Epithelial cell of prostate (primary cell): ENCODE measurements at places on chromosomes 4 and X.

DNA sequence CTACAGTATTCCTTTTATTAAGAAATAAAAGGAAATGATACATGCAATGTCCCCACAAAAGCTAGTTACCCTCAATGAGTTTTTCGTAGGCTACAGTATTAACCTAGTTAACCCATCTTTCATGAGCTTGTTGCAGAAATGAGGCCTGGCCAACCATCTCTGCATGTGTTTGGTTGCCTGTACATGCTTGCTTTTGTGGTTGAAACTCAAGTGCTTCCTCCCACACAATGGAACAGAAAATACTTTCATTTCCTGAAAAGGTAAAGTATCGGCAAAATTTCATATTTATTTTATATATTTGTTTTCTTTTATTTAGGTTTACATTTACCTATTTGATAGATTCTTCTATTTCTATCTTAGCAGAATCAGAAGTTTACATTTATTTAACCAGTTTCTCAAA is 214.6 kb upstream of the FAM241A start:
- DNase-seq: no peak

- no peak for DNase-seq
Measured at GRCh38 chr4:128354205-128354821, 66.7 kb upstream of the PGRMC2 start.

- no peak for DNase-seq
Measured at GRCh38 chrX:140342410-140342809, 162.5 kb downstream of the SOX3 start.

DNA sequence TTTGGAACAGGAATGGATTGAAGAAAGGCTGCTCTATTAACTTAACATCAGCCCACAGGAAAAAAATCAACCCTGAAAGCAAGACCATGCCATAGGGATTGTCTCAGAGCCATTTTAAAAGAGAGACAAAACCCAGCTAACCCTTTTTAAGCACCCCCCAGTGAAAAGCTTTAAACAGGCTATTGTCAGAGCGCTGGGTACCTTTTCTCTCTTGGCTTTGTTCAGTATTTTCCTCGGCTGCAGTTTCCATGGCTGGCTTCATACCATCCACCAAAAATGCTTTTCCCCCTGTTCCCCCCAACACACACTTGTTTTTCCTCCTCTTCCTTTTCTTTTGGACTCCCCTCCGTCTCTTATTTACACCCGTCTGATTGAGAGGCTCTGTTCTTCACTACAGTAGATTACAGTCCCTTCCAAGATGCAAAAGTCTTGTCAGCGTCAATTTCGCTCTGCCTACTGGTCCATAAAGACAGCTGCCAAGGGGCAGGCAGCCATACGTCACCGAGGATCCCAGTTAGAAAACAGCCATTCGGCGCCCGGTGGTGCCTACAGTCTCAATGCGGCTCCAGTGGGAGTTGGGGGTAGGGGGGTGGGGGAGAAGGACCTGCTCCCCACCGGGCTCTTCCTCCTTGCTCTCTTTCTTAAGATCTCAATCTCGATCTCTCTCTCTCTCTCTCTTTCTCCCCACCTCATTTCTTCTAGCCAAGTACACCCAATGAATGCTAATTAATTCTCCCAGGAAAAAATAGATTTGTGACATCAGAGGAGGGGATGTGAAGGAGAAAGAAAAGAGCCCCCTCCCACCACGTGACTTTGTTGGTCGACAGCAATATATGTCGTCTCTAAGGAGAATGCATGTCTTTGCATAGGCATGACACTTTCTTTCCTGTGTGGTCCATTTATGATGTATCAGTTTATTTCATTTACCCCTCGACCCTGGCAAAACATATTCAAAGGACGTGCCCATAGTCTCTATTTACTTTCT is at the start of gene GPM6B:
Gene GPM6B (minus strand): TSS at position 451 of the 985 bp plus-strand sequence. CDS start 189 bp downstream, at position 262.
- DNase-seq: no peak

GRCh38 chr4:161680146-161680545 is 483.7 kb downstream of the FSTL5 start:
- DNase-seq: no peak

- DNase-seq: no peak
Measured at GRCh38 chrX:155435744-155436112, 22.7 kb downstream of the F8A3 start.

DNA sequence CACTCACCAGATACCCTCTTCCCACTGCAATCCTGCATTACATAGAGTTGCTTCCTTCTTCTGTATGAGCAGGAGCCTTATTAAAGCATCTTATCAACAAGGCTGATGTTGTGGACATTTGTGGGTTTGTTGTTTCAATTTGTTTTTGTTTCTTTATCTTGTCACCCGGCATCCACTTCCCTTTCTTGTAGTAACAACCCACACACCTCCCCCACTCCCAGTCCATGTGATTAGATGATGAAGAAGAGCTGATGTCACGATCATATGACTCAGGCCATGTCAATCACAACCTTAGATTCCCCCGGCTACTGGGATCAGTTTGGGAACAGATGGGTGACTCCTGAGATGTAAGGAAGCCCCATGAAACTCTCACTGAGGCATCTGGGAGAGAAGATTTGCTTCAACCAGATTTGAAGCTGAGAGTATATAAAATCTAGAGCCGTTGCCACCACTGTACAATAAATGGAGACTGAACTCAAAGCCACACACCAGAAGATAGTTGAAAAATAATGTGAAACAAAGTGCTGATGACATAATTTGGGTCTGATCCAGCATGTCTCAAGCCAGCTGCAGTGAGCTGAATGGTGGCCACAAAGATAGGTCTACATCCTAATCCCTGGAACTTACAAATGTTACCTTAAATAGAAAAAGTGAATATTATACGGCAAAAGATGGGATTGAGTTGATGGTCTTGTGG is 34.1 kb upstream of the SRD5A3 start:
- no peak for DNase-seq

DNA sequence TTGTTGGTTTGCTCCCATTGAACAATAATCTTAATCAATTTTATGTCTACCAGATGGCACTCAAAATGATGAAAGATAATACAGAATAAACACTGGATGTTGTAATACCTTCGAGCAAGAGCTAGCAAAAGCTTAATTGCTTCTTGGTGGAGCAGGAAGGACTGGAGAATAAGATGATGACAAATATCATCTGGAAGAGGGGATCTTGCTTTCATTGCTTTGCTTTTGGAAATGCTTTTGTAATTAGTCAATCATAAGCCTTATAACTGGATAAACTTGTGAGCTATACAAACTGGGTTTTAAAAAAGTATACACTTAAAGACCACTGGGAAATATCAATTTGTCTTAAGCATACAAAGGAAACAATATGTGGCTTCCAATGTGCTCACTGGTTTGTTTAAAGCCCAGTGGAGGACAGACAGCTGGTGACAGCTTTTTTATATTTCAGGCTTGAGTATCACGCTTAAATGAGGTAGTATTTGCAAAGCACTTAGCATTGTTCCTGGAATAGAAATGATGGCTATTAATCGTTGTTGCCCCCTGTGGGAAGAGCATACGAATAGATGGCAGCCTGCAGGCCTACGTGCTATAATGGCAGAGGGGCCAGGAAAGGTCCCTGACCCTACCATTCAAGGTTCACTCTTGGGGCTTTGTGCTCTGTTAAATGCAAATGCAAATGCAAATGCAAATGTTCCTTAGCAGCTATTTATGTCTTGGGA is 61.2 kb downstream of the TMEM150C start:
- DNase-seq: no peak

DNA sequence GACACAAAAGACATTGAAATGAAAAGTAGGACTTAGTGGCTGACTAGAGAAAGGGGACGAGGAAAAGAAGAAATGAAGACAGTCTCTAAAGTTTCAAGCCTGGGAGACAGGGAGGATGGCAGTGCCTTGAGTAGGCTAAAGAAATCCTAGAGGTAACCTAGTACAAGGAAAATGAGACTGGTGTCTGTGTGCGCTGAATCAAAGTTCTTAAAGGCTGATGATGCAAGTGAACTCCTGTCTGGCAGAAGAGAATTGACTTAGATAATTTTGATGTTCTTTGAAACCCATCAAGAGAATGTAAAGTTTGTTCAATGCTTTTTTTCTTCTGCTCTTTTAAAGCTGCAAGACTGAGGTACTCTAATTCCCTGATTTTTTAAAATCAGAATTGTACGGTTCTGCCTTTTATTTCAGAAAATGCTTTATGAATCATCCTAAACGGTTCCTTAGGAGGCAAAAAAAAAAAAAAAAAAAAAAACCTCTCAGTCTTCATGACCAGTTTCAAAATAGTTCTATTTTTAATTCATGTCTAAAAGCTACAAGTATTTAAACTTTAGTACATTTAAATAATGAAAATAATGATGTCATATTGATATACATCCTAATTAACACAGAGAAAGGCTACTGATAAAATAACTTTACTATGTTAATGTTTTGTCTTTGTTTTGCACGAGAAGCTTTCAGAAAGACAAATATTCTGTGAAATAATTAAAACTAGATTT is 189.8 kb downstream of the PPP3CA start:
- DNase-seq: no peak

DNA sequence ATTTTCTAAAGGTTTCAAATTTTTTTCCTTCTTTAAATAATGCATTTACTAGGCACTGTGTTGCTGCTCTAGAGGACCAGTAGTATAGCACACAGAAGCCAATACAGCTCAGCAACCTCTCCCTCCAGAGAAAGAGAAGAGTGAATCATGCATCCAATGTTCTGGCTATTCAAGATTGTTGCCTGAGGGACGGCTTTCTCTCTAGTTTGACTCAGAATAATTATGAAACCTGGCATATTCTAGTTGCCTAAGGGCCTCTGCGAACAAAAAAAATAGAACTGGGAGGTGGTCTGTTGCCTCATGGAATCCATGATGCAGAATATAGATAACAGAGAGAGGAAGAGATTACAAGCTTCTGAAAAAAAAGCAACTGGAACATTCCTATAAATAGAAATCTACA is 1233.3 kb upstream of the PABPC4L start:
- DNase-seq: no peak

DNA sequence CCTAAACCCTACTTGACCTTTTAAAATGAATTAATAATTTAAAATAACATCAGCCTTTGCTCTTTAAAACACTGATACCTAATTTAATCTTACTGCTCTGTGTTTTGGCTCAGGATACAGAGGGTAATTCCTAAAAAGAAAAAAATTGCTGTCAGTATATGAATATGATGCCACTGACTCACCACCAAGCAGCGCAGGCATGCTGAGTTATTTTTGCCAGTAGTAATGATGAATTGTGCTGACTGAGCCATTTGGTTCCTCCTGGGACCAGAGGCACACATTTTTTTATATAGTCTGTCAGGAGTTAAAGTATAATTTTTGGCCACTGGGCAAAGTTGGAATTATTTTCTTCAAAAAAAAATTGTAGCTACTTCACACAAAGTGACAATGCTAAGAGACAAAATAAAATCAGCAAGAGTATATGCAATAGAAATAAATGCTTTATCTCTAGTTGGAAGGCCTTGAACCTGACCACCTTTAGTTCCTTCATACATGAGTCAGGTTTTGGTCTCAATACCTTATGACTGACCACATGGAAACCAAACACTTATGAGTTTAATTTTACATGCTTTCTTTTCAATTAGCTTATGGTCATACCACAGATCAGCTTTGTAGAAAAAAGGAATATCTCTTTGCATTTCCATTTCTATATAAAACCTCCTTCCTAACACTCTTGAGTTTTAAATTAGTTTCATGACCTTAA is 115.1 kb downstream of the PPP3CA start:
- peak; percentile 31 for DNase-seq

GRCh38 chrX:54492340-54492739 is 3.7 kb downstream of the FGD1 start:
- DNase-seq: no peak

DNA sequence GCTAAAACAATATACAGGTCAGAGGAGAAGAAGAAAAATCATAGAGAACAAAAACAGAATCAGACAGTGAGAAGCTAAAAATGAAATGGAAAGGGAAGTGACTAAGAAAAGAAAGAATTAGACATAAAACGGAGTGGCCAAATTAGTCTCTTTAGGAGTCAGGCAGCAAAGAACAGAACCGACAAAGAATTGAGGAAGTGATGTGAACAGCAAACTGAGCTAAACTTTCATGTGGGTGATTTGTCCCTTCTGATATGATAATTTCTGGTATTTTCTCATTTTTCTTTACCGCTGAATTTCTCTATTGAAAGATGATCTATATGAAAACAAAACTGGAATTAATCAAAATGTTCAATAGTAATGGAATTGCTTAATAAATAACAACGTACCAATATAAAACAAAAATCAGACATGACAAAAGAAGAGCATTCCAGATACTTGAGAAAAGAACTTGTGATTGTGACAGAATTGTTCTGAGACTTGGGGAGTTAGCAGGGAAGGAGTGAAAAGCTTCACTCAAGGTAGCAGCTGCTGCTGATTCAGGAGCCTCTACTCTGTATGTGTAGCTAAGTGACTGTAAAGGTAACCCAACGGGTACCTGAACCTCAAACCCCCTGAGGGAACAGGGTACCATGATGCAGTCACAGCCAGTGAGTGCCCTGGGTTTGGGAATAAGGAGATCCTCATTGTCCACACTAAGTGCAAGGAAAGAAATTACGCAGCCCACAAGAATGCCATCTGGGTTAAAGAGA is 8.8 kb downstream of the TAPT1 start:
- no peak for DNase-seq

DNA sequence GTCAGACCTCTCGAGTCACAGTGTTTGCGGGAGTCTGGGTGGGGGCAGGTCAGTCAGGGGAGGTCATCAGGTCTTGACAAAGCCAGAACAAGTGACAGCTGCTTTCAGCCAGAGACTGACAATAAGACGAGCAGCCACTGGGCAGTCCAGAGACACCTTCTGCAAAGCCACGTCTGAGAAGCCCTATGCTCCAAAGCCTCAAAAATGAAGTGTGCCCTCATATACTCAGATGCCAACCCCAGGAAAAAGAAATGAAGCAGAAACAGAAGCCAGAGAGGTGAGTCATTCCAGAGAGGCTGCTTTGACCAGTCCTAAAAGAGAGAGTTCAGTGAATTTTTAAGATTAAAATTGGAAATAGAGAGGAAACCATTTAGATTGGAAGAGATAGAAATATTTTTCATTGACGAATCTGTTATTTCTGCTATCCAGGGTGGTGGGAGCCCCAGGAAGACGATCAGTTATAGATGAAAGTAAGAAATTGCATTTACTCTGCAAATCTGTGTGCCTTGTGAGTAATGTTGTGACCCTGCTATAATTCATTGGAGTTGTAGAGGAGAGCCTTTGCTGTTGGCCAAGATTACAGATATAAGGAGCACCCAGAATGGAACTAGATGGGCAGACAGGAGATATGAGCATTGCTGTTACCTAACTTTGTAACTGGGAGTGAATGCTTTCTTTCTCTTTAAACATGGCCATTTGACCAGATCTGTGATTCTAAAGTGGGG is 77.9 kb downstream of the LRRC66 start:
- DNase-seq: no peak

DNA sequence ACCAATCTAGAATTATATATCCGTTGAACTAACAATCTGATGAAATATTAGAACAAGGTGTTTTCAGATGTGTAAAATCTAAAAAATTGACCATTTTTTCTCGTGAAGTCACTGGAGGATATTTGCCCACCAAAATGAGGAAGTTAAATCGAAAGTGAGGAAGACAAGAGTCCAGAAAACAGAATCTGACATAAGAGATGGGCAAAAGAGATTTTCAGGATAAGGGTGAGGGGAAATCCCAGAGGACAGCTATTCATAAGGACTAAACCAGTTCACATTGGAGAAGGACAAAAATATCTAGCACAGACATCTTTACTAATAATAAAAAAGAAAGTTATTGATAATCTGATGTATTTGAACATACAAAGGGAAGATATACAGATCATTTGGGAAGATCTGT is 18.7 kb upstream of the ALG13 start:
- DNase-seq: no peak
